Type B pancreatic cell (in vitro differentiated cells): ENCODE measurements at places on chromosomes 11 and 22. TPM values are rescaled to one million over a fixed set of nuclear protein-coding genes. Genes with fewer than 3 reads are reported as not detected.

The LMO2 gene
- total RNA-seq, result 12.7 and 13.0 TPM in 2 replicates

The BRSK2 gene
- 8.6 and 13.8 TPM in 2 replicates for total RNA-seq

The OPCML gene
- 0.79 and 4.6 TPM in 2 replicates for total RNA-seq

The ANO3 gene
- total RNA-seq, result 0.29 and 1.0 TPM in 2 replicates

The OTOG gene
- 0.21 and 1.5 TPM in 2 replicates for total RNA-seq

The VSIG2 gene
- 8.7 and 14.8 TPM in 2 replicates for total RNA-seq

DNA sequence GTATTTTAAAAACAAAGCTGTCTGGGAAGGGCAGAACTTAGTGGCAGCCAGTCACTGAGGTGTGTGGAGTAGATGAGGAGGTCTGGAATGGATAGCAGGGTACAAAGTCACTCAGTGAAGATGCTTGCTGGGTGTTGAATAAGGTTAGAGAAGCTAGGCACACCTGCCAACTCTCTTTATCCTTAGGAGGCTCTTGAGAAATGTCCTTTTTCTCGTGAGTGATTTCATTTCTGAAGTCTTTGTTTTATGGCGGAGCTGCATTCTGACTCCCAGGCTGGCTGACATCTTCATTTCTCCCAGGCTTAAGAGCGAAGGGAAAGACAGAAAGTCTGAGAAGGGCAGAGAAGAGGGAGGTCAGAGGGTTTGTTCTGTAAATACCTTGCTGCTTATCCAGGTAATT lies 31.0 kb downstream of the CECR2 start:
- no peak overlapping the region for H3K4me3 ChIP-seq
- H3K27ac ChIP-seq, result no peak overlapping the region
- H3K27me3 ChIP-seq, result no peaks in the 10 kb centered on the region
- peaks cover 11% of the 10 kb centered on the region for H3K36me3 ChIP-seq

- H3K4me1 ChIP-seq, result no peaks in the 10 kb centered on the region
- H3K4me3 ChIP-seq, result no peak overlapping the region
- H3K36me3 ChIP-seq, result no peaks in the 10 kb centered on the region
- H3K27me3 ChIP-seq, result peaks cover 5% of the 10 kb centered on the region
- no peak overlapping the region for H3K27ac ChIP-seq
- DNase-seq, result no peak
These were observed 114.9 kb downstream of the PGR start for GRCh38 chr11:101014600-101015285.

- peak overlapping the region; percentile 39 for H3K27ac ChIP-seq
- peak overlapping the region; percentile 99 for H3K4me3 ChIP-seq
- DNase-seq, result no peak
- no peaks in the 10 kb centered on the region for H3K36me3 ChIP-seq
- peaks cover 50% of the 10 kb centered on the region for H3K4me1 ChIP-seq
These were observed 2.1 kb downstream of the OAF start for GRCh38 chr11:120212926-120213325.

- H3K36me3 ChIP-seq, result no peaks in the 10 kb centered on the region
- DNase-seq, result no peak
- peaks cover 25% of the 10 kb centered on the region for H3K27me3 ChIP-seq
- H3K27ac ChIP-seq, result no peak overlapping the region
- no peaks in the 10 kb centered on the region for H3K4me1 ChIP-seq
These were observed 46.8 kb upstream of the IGLL5 start for GRCh38 chr22:22840780-22841179.

DNA sequence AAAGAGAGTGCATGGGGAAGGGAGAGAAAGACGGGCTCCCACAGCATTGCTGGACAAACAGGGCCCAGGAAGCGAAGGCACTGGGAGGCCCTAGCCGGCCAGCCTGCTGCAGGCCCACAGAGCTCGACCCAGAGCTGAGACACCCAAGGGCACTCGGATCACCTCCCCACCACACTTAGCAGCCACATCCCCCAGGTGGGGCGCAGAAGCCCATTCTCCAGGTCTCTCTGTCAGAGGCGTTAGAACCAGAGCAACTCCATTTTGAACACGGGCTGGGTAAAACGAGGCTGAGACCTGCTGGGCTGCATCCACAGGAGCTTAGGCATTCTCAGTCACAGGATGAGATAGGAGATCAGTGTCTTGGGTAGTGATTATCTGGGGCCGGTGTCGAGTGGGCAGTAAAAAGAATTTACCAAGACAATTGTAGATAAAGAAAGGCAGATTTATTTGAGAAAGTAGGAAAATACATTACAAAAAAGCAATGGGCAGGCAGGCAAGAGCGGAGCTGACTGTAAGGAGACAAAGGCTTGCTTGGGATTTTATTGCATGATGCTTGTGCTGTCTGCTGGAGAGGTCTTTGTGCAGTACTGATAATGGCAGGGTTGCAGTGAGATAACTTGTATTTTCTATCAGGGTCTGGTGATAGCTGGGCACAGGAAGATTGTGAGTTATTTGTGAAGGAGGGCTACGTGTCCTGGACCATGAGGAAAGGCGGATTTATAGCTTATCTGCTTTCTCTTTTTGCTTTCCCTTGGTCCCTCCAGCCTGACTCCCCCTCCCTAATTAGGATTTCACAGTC lies 13.4 kb upstream of the CAPN5 start:
- H3K27me3 ChIP-seq, result peaks cover 5% of the 10 kb centered on the region
- DNase-seq, result no peak
- H3K27ac ChIP-seq, result no peak overlapping the region
- no peaks in the 10 kb centered on the region for H3K36me3 ChIP-seq
- H3K4me3 ChIP-seq, result no peak overlapping the region
- H3K4me1 ChIP-seq, result no peaks in the 10 kb centered on the region

- H3K27ac ChIP-seq, result no peak overlapping the region
- H3K4me3 ChIP-seq, result peak overlapping the region; percentile 18
- peaks cover 16% of the 10 kb centered on the region for H3K27me3 ChIP-seq
- DNase-seq, result no peak
These were observed 101.8 kb upstream of the CADM1 start for GRCh38 chr11:115605871-115606497.

GRCh38 chr22:22387386-22387736 lies 121.2 kb downstream of the ZNF280B start:
- no peaks in the 10 kb centered on the region for H3K36me3 ChIP-seq
- H3K4me3 ChIP-seq, result no peak overlapping the region
- peaks cover 79% of the 10 kb centered on the region for H3K27me3 ChIP-seq
- no peaks in the 10 kb centered on the region for H3K4me1 ChIP-seq
- peak overlapping the region; percentile 64 for H3K27ac ChIP-seq
